ENCODE measurements at places on chromosomes 1 and 21. TPM values are rescaled to one million over a fixed set of nuclear protein-coding genes. Genes with fewer than 3 reads are reported as not detected.
A peak's percentile ranks its signal among the peaks of the same experiment; 100 is the strongest.

DNA sequence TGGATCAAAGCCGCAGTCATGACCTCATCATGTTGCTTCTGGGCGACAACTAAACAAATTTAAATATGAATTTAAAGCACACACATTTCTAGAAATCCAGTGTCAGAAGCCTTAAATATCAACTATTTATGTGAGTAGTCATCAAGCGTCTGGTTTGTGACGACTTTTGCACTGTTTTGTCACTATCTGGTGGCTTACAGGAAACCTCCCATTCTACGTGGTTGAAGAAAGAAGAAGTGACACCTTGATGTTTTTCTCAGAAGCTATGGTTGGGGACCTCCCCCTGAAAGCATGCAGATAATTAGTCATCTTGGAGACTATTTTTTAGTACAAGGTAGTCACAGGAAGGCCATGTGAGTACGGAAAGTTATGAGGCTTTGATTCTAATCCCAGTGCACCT, 58.5 kb downstream of the TENT5C start:
- no peaks in the 10 kb centered on the region for H3K36me3 ChIP-seq
- H3K4me3 ChIP-seq = no peak overlapping the region
- DNase-seq = no peak
- no peaks in the 10 kb centered on the region for H3K27me3 ChIP-seq
- H3K27ac ChIP-seq = no peak overlapping the region

- no peaks in the 10 kb centered on the region for H3K36me3 ChIP-seq
- H3K4me1 ChIP-seq = peaks cover 12% of the 10 kb centered on the region
- H3K27ac ChIP-seq = no peak overlapping the region
- H3K4me3 ChIP-seq = no peak overlapping the region
- no peaks in the 10 kb centered on the region for H3K27me3 ChIP-seq
- DNase-seq = no peak
Observed at GRCh38 chr1:162236201-162236600, 140.5 kb downstream of the SPATA46 start.

- H3K36me3 ChIP-seq = no peaks in the 10 kb centered on the region
- no peaks in the 10 kb centered on the region for H3K27me3 ChIP-seq
- H3K4me3 ChIP-seq = no peak overlapping the region
- DNase-seq = peak; percentile 63
- no peak overlapping the region for H3K27ac ChIP-seq
Observed at GRCh38 chr1:155184835-155185782, 11.5 kb downstream of the TRIM46 start.

- no peak overlapping the region for H3K27ac ChIP-seq
- DNase-seq = no peak
- H3K27me3 ChIP-seq = no peaks in the 10 kb centered on the region
- no peaks in the 10 kb centered on the region for H3K36me3 ChIP-seq
Observed at GRCh38 chr1:212161231-212161781, 123.9 kb upstream of the PPP2R5A start.

Gene ANKRD45
- 0.33 TPM for total RNA-seq

- peak; percentile 60 for DNase-seq
- H3K27ac ChIP-seq = peak overlapping the region; percentile 93
- no peaks in the 10 kb centered on the region for H3K36me3 ChIP-seq
- peaks cover 50% of the 10 kb centered on the region for H3K4me1 ChIP-seq
Observed at GRCh38 chr21:46058431-46059145, 39.3 kb upstream of the COL6A2 start.

Gene PAX7
- total RNA-seq = not detected

GRCh38 chr1:234958706-234959657, 169.7 kb downstream of the TOMM20 start:
- no peaks in the 10 kb centered on the region for H3K4me1 ChIP-seq
- H3K27ac ChIP-seq = peak overlapping the region; percentile 47
- H3K36me3 ChIP-seq = no peaks in the 10 kb centered on the region
- H3K27me3 ChIP-seq = no peaks in the 10 kb centered on the region
- no peak overlapping the region for H3K4me3 ChIP-seq
- no peak for DNase-seq

Gene GFI1
- total RNA-seq = 0.36 TPM

DNA sequence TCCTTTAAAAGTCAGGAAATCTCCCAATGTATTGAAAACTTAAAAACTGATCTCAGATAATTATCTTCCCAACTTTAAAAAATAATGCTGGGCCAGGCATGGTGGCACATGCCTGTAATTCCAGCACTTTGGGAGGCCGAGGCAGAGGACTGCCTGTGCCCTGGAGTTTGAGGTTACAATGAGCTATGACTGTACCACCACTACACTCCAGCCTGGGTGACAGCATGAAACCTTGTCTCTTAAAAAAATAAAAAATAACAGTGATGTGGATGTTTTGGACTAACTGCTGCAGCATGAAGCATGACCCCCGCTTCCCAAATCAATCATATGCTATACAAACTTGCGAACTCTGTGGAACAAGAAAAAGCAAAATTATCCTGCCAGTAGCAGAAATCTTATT, 186.3 kb downstream of the RERE start:
- no peaks in the 10 kb centered on the region for H3K36me3 ChIP-seq
- no peak overlapping the region for H3K4me3 ChIP-seq
- no peaks in the 10 kb centered on the region for H3K27me3 ChIP-seq
- no peak for DNase-seq
- no peak overlapping the region for H3K27ac ChIP-seq

- peaks cover 14% of the 10 kb centered on the region for H3K4me1 ChIP-seq
- no peaks in the 10 kb centered on the region for H3K27me3 ChIP-seq
- peaks cover 13% of the 10 kb centered on the region for H3K36me3 ChIP-seq
- no peak for DNase-seq
Observed at GRCh38 chr1:202888221-202888530, 773 bp downstream of the RABIF start.

DNA sequence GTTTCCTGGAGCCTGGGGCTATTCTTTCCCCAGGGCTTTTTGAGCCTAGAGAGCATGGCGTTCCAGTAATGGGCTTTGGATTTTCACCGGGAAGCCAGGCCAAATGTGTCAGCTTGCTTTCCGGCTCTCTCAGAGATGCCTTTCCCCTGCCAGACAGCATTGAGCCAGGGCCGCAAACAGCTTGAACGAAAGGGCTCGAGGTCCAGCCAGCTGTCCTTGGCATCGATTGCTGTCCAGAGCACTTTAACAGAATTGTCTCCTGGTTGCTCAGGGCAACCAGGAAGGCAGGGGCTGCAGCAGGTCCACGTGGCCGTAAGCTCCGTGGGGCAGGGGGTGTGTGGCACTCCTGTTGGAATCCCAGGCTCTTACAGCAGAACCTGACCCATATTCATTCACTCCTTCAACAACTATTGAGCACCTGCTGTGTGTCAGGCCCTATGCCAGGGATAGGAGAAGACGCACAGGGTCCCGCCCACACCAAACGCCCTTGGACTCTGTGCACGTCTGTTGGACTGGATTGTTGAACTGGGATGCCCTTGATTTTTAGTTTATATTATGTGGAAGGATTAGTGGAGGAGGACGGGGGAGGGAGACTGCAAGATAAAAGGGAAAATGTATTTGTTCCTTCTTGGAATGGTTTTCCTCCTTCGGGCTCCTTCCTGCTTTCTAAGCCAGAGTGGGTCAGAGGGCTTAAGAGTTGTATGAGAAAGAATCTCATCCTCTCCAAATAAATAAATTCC, 38.7 kb upstream of the EFHD2 start:
- H3K27ac ChIP-seq = peak overlapping the region; percentile 32
- H3K27me3 ChIP-seq = no peaks in the 10 kb centered on the region
- no peaks in the 10 kb centered on the region for H3K36me3 ChIP-seq
- H3K4me3 ChIP-seq = no peak overlapping the region
- H3K4me1 ChIP-seq = no peaks in the 10 kb centered on the region

DNA sequence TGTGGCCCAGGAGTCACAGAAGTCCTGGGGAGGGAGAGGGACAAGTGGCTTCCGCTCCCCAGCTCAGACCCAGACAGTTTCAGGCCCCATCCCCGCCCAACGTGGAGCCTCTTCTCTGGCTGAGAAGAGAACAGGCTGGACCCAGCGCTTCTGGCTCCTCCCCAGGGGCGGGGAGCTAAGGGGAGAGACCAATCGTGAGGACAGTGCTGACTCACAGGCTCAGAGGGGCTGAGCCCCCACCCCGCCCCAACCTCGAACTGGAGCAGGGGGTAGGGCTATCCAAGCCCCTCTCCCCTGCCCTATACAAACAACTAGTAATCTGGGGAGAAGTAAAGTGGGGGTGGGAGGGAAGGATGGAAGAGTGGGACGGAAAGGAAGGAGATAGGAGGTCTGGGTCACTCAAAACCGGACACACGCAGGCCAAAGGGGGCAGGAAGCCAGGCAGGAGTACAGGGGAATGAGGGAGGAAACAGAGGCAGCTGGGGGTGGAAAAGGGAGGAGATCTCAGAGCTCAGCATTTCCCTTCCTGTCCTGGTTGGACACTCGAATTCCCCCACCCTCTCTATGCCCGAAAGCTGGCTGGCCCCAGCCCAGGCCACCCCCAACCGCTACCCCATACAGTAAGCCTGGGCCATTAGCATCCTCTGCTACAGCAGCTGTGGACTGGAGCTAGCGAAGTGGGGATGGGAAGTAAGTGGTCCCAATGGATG, at the start of gene SHC1:
Gene SHC1, minus strand, starts transcription at position 117 of the 710 bp plus-strand sequence. CDS start 221 bp downstream, outside the sequence.
- peak within 1 kb of the TSS; percentile 95 for H3K27ac ChIP-seq
- peak within 1 kb of the TSS; percentile 36 for H3K4me3 ChIP-seq
- H3K36me3 ChIP-seq = peaks cover 28% of the 10 kb centered on the region

Gene RPRD2
- 22.7 TPM for total RNA-seq

GRCh38 chr1:221708076-221708571, 33.8 kb downstream of the DUSP10 start:
- H3K36me3 ChIP-seq = peaks cover 8% of the 10 kb centered on the region
- no peak overlapping the region for H3K4me3 ChIP-seq
- peak overlapping the region; percentile 85 for H3K27ac ChIP-seq
- peaks cover 99% of the 10 kb centered on the region for H3K4me1 ChIP-seq

DNA sequence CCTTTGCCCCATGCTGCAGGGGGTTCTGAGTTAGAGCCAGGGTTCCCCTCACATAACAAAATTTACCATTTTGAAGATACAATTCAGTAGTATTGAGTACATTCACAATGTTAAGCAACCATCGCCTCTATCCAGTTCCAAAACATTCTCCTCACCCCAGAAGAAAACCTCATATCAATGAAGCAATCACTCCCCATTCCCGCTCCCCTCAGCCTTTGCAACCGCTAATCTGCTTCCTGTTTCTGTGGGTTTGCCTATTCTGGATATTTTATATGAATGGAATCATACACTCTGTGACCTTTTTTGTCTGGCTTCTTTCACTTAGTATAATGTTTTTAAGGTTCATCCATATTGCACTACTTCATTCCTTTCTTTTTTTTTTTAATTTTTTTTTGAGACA, 32.9 kb downstream of the SERINC2 start:
- no peaks in the 10 kb centered on the region for H3K4me1 ChIP-seq
- H3K27me3 ChIP-seq = no peaks in the 10 kb centered on the region
- no peak overlapping the region for H3K27ac ChIP-seq
- no peaks in the 10 kb centered on the region for H3K36me3 ChIP-seq
